ENCODE measurements at places on chromosomes 1 and 21. TPM values are rescaled to one million over a fixed set of nuclear protein-coding genes. Genes with fewer than 3 reads are reported as not detected.

- H3K27me3 ChIP-seq = peaks cover 7% of the 10 kb centered on the region
- no peak overlapping the region for H3K4me3 ChIP-seq
- no peak overlapping the region for H3K27ac ChIP-seq
- DNase-seq = no peak
- H3K4me1 ChIP-seq = peaks cover 24% of the 10 kb centered on the region
- H3K36me3 ChIP-seq = peaks cover 7% of the 10 kb centered on the region
Observed at GRCh38 chr1:45806129-45806528, 2.7 kb downstream of the MAST2 start.

GRCh38 chr1:109256085-109256484 is 6.7 kb downstream of the CELSR2 start:
- H3K27me3 ChIP-seq = no peaks in the 10 kb centered on the region
- H3K4me1 ChIP-seq = peaks cover 28% of the 10 kb centered on the region
- H3K4me3 ChIP-seq = no peak overlapping the region
- no peak overlapping the region for H3K27ac ChIP-seq
- DNase-seq = no peak
- H3K36me3 ChIP-seq = peaks cover 18% of the 10 kb centered on the region

DNA sequence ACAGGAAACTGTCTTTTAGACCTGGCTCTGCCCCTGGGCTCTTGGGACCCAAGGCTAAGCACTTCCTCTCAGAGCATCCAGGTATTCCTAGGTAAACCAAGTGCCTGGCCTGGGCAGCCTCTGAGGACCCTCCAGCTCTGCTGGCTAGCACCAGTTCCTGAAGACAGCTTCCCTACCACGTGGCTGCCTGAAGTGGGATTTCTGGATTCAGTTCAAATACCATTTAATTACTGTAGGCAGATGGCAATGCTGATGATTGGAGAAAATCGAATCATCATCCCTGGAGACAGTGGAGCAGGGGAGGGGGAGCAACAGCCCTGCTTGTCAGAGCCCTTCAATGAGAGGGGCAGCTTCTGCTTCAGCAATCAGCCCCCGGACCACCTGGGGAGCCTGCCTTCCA is 11.9 kb downstream of the KIF21B start:
- peaks cover 2% of the 10 kb centered on the region for H3K27me3 ChIP-seq
- no peak overlapping the region for H3K27ac ChIP-seq
- no peaks in the 10 kb centered on the region for H3K4me1 ChIP-seq
- no peaks in the 10 kb centered on the region for H3K36me3 ChIP-seq
- H3K4me3 ChIP-seq = no peak overlapping the region
- no peak for DNase-seq

DNA sequence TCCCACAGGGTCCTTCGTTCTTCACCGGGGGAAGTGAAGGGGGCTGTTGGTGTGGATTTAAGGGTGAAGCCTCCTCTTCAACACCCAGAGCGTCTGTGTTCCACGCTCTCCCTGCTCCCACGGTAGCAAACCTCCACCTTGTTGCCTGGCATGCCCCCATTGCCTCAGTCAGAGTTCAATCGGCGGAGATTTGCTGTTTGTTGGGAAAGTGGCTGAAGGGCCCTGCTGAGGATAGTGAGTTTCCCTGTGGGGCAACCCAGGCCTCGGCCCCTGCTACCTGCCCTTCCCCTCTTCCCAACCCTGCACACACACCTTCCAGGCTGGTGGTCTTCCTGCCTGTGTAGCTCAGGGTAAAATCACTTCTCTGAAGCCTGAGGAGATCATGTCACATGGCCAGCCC is 60.5 kb downstream of the TOR1AIP2 start:
- H3K4me1 ChIP-seq = peaks cover 16% of the 10 kb centered on the region
- H3K4me3 ChIP-seq = no peak overlapping the region
- no peaks in the 10 kb centered on the region for H3K36me3 ChIP-seq

DNA sequence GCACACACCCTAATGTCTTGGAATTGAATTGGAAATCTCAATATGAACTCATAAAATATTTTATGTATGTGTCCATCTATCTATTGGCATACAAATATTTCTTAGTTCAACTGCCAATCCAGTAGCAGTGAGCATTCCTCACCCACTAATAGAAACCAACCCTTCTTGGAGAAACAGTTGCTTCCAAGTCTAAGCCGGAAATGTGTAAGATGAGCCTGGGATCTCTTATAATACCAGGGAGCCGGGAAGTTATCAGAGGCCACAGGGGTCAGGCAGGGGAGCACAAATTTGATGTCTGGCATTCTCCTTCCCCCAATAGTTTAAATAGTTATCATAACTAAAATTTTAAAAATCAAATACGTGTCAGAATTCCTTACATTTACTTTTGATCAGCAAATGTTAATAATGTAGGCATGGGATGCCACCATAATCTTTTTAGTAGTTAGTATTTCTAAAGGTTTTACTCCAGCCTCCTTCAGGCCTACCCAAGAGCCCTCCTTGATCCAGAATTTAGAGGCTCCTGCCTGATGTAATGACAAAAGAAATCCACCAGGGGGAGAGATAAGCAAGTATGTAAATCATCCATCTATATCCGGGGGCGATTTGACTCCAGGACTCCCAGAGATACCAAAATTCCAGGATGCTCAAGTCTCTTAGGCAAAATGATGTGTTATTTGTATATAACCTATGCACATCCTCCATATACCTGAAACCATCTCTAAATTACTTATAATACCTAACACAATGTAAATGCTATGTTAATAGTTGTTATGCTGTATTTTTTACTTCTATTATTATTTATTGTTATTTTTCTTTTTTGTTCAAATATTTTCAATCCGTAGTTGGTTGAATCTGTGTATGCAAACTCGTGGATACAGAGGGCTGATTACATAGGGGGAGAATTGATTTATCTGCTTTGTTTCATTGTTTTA is 218.7 kb upstream of the COA6 start:
- H3K27me3 ChIP-seq = no peaks in the 10 kb centered on the region
- H3K36me3 ChIP-seq = no peaks in the 10 kb centered on the region
- H3K27ac ChIP-seq = no peak overlapping the region
- no peak overlapping the region for H3K4me3 ChIP-seq
- DNase-seq = no peak

GRCh38 chr1:155872527-155872926 is 13.2 kb downstream of the SYT11 start:
- no peaks in the 10 kb centered on the region for H3K36me3 ChIP-seq
- H3K4me1 ChIP-seq = no peaks in the 10 kb centered on the region
- H3K4me3 ChIP-seq = no peak overlapping the region
- DNase-seq = no peak

DNA sequence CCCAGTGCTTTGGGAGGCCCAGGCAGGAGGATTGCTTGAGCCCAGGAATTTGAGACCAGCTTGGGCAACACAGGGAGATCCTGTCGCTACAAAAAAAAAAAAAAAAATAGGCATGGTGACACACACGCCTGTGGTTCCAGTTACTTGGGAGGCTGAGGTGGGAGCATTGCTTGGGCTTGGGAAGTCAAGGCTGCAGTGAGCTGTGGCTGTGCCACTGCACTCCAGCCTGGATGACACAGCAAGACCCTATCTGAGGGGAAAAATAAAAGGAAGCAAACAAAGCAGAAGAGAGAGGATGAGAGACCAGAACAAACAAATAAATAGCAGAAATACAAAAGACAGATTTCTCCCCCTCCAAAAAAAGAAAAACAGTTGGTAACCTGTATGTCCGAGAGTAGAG is 34.0 kb downstream of the MTF2 start:
- H3K27ac ChIP-seq = peak overlapping the region; percentile 47
- peaks cover 31% of the 10 kb centered on the region for H3K36me3 ChIP-seq
- H3K4me3 ChIP-seq = no peak overlapping the region
- peaks cover 17% of the 10 kb centered on the region for H3K4me1 ChIP-seq
- no peaks in the 10 kb centered on the region for H3K27me3 ChIP-seq

- H3K4me3 ChIP-seq = no peak overlapping the region
- DNase-seq = no peak
- H3K4me1 ChIP-seq = no peaks in the 10 kb centered on the region
- H3K36me3 ChIP-seq = no peaks in the 10 kb centered on the region
- no peaks in the 10 kb centered on the region for H3K27me3 ChIP-seq
Observed at GRCh38 chr21:30200000-30200399, 15.9 kb downstream of the CLDN8 start.

DNA sequence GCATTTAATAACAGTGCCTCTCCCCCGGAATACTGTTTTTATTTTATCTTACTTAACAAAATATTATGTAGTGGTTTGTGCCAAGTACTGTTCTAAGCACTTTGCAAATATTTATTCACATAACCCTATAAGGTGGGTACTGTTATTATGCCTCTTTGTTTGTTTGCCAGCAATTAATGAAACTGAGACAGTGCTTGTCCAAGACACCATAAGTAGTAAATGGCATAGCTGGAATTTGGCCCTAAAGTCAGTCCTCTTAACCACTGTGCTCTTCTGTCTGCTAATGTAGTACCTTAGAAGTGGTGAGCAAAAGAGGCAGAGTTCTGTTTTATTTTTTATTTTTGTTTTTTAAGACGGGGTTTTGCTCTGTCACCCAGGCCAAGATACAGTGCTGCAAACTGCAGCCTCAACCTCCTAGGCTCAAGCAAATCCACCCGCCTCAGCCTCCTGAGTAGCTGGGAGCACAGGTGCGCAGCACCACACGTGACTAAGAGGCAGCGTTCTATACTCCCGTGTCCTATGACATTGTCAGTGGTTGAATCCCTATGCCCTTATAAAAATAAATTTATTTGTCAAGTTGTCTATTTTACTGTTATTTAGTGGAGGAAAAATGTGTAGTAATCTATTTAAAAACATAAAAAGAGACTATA is 165.8 kb downstream of the CLEC20A start:
- no peak overlapping the region for H3K4me3 ChIP-seq
- H3K27me3 ChIP-seq = no peaks in the 10 kb centered on the region
- H3K4me1 ChIP-seq = peaks cover 3% of the 10 kb centered on the region
- DNase-seq = no peak

GRCh38 chr1:205666372-205667166 is 13.7 kb downstream of the SLC45A3 start:
- H3K27ac ChIP-seq = no peak overlapping the region
- peaks cover 28% of the 10 kb centered on the region for H3K4me1 ChIP-seq
- H3K27me3 ChIP-seq = no peaks in the 10 kb centered on the region
- H3K4me3 ChIP-seq = no peak overlapping the region
- peaks cover 5% of the 10 kb centered on the region for H3K36me3 ChIP-seq

GRCh38 chr1:64942675-64943074 is 23.7 kb downstream of the JAK1 start:
- H3K27ac ChIP-seq = no peak overlapping the region
- no peaks in the 10 kb centered on the region for H3K36me3 ChIP-seq
- DNase-seq = no peak
- H3K4me1 ChIP-seq = no peaks in the 10 kb centered on the region

- peaks cover 16% of the 10 kb centered on the region for H3K4me1 ChIP-seq
- H3K36me3 ChIP-seq = peaks cover 4% of the 10 kb centered on the region
- H3K27ac ChIP-seq = peak overlapping the region; percentile 80
- no peak overlapping the region for H3K4me3 ChIP-seq
- DNase-seq = no peak
Observed at GRCh38 chr21:44548381-44548780, 2.9 kb downstream of the KRTAP10-2 start.

GRCh38 chr1:66356605-66357004 is 177.3 kb upstream of the SGIP1 start:
- H3K27ac ChIP-seq = no peak overlapping the region
- peaks cover 29% of the 10 kb centered on the region for H3K27me3 ChIP-seq
- no peaks in the 10 kb centered on the region for H3K36me3 ChIP-seq
- no peak overlapping the region for H3K4me3 ChIP-seq
- H3K4me1 ChIP-seq = peaks cover 21% of the 10 kb centered on the region

DNA sequence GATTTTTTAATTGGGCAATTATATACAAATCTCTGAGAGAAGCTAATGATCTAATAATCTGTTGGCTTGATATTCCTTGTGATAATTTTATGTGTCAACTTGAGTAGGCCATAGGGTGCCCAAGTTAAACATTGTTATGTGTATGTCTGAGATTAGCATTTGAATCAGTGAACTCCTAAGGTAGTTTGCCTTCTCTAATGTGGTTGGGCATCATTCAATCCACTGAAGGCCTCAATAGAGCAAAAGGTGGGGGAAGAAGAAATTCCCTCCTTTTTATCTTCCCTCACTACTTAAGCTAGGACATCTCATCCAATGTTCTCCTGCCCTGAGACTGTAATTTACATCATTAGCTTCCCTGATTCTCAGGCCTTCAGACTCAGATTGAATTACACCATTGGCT is 394.5 kb downstream of the LMO4 start:
- no peak overlapping the region for H3K27ac ChIP-seq
- H3K4me3 ChIP-seq = no peak overlapping the region
- H3K27me3 ChIP-seq = no peaks in the 10 kb centered on the region
- no peak for DNase-seq
- H3K36me3 ChIP-seq = peaks cover 2% of the 10 kb centered on the region
- peaks cover 11% of the 10 kb centered on the region for H3K4me1 ChIP-seq

DNA sequence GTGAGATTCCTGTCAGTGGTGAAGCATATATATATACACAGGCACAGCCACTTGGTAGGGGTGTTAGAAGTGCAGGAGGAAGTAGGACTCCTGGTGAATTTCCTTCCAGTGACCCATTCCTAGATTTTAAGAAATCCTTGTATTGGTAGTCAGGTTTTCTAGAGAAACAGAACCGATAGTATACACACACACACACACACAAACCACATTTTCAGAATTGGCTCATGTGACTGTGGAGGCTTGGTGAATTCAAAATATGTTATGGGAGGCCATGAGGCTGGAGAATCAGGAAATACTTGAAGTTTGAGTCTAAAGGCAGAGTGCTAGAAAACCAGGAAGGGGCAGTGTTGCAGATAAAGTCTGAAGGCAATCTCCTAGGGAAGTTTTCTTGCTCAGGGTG is 114.2 kb downstream of the FCRL5 start:
- peaks cover 21% of the 10 kb centered on the region for H3K4me1 ChIP-seq
- H3K27ac ChIP-seq = peak overlapping the region; percentile 40
- DNase-seq = no peak
- no peaks in the 10 kb centered on the region for H3K36me3 ChIP-seq
- no peaks in the 10 kb centered on the region for H3K27me3 ChIP-seq

DNA sequence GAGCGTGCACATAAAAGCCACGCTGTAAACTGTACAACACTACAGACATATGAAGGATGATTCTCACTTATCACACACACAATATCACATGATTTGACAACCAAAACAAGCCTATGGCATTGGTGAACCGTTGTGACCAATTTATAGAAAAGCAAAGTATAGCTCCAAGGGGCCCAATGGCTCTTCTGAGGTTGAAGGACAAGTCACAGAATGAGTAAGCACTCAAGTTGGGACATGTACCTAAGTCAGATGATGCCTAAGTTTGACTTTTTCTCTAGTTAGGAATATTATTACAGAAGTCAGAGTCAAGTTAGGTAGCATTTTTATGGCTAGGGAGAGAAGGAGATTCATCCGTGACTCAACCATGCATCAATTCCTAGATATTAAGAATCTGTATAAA is 45.7 kb downstream of the PLPP3 start:
- H3K4me1 ChIP-seq = peaks cover 17% of the 10 kb centered on the region
- H3K4me3 ChIP-seq = no peak overlapping the region
- no peak for DNase-seq
- no peak overlapping the region for H3K27ac ChIP-seq

- no peak for DNase-seq
- H3K4me3 ChIP-seq = no peak overlapping the region
- peaks cover 8% of the 10 kb centered on the region for H3K27me3 ChIP-seq
- H3K4me1 ChIP-seq = no peaks in the 10 kb centered on the region
Observed at GRCh38 chr1:226438007-226438406, 30.1 kb upstream of the PARP1 start.

Gene TDRD5
- total RNA-seq = 0.12 TPM

Gene C1QA
- total RNA-seq = not detected

Gene SCYL3
- 14.8 TPM for total RNA-seq

Gene PPT1
- 67.3 TPM for total RNA-seq

Data from progenitor cell of endocrine pancreas (in vitro differentiated cells).